ENCODE measurements at places on chromosomes 5 and 9.

DNA sequence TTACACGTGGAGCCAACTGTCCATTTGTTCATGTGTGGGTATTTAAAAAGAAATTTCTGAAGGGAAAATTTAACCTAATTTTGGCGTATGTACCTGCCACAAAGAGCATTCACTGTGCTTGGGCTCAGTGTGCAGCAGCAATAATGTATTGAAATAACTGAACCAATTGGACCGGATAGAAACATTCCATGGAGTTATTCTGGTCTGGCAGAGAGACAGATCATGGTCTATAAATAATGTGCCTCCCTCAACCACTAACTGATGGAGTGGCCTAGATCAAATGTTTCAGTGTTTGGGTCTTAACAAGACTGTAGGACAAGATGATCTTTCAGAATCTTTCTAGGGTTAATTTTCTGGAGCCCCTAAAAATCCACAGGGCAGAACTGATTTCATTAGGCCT is 469.7 kb downstream of the PRELID2 start:
- no peak for DNase-seq

GRCh38 chr5:6185574-6185973 is 192.8 kb downstream of the MED10 start:
- DNase-seq = no peak

- DNase-seq = no peak
Observed at GRCh38 chr9:90979138-90979551, 177.5 kb downstream of the SYK start.

DNA sequence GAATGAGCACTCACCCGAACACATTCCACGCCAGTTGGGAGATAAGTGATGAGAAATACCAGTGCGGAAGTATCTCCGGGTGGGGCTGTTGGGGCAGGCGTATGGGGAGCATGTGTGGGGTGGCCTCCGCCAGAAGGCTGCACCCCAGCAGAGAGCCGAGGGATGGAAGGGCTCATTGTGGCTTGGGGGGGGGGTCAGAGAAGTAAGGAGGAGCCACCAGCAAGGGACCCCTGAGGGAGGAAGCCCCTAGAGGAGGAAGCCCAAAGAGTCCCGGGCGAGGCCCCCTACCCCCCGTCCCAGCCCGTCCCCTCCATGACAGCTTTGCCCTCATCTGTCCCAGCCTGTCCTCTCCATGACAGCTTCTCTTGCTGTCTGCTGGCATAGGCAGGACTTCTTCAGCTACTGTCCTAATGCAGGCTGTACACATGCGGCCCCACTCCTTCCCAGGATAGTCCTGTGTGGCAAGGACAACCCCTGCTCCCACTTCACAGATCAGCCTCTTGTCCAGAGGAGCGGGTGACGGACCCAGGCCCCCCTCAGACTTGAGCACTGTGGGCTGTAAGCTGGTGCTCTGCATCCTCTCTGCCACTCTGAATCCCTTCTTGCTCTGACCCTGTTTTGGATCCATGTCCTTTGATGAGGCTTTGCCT is 239.6 kb downstream of the CACNA1B start:
- no peak for DNase-seq

DNA sequence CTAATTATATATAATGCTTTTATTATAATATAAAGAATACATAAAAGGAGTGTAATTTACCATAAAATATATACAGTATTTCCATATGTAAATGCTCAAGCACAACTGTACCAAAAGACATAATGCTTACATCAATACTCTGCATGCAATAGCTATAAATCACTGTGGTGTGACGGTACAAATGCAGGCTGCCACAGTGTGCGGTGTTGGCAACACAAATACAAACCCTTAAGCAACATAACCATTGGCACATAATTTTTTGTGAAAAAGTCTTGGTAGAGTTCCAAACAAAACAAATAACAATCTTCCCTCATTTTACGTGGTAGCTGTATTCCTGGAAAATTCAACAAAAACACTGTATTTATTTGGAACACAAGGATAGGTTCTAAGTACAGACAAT is 1.9 kb upstream of the SHISAL2B start:
- no peak for DNase-seq

- no peak for DNase-seq
Observed at GRCh38 chr9:26971721-26972120, 15.5 kb downstream of the IFT74 start.

DNA sequence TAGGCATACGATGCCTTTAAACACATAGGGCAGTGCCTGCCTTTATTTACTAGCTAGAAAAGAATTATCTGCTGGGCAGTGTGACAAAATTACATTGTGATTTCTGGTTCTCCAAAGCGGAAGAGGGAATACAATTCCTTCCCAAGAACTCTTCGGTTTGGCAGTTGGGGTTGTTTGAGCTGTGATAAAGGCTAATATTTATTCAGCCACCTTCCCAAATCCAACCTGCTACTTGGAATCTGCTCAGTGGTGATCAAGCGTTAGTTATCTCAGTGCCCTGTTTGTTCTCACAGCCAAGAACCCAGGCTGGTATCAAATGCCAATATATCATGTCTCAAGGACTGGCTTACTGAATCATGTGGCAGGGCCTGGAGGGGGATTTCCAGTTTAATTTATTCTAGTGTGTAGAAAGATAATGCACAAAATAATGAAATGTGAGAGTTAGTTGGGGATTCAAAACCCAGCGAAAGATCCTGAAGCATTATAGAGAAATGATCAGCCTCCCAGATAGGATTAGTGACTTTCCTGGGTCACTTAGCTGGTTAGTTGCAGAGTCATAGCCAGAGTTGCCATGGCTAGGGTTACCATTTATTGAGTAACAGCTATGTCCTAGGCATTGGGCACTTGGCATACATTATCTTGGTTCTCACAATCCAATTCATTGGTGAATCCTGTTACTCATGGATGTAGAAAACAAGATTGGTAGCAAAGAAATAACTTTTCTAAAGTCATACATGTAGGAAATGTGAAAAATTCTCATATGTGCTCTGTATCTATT is 457.0 kb upstream of the KLF4 start:
- DNase-seq = no peak

DNA sequence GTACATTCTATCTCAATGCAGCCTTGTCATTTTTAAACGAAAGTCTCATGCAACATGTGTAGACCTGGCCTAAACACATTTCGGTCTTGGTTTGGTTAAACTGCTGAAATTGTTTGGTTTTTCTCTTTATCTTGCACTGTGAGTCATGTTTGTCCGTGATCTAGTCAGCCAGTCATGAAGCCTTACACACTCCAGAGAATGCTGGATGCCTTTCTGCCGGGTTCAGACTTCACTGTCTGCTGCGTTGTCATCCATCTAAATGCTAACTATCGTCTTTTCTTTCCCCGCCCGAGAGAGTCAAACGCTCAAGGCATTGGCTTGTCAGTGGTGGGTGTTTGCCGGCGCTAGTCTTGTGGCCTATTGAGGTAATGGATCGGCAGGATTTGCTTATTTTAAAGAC is 1194.6 kb upstream of the WWC1 start:
- no peak for DNase-seq

GRCh38 chr5:20601678-20602100 is 613.7 kb upstream of the CDH18 start:
- no peak for DNase-seq

DNA sequence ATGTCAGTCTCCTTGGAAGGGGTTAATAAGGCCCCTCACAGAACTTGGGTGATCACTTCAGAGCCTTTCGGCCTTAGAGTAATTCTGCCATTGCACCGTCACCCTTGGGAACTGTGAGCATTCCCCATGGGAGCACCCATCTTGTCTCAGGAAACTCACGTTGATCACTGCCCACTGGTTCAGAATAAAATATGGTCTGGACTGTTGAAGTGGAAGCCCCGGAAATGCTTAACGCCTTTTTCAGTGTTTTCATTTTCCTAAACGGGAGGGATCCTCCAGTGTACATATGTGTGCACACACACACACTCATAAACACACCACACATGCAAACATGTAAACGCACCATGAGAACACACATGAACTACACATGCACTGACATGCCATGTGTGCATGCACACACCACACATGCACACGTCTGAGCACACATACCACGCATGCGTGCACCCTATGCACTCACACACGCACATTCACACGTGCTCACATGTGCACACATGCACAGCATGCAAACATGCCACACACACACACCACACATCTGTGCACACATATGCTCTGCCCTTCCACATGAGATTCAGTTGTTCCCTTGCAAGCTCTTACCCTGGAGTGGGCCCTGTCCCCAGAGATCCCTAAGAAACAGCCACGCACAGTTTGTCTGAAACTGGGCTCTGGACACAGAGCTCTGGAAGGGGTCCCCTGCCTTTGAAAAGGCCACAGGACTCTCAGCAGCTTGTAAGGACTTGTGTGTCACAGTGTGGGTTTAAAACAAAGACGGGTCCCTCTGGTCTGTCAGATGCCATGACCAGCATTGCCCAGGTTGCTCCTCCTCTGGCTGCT is 17.0 kb downstream of the MRPL36 start:
- no peak for DNase-seq

DNA sequence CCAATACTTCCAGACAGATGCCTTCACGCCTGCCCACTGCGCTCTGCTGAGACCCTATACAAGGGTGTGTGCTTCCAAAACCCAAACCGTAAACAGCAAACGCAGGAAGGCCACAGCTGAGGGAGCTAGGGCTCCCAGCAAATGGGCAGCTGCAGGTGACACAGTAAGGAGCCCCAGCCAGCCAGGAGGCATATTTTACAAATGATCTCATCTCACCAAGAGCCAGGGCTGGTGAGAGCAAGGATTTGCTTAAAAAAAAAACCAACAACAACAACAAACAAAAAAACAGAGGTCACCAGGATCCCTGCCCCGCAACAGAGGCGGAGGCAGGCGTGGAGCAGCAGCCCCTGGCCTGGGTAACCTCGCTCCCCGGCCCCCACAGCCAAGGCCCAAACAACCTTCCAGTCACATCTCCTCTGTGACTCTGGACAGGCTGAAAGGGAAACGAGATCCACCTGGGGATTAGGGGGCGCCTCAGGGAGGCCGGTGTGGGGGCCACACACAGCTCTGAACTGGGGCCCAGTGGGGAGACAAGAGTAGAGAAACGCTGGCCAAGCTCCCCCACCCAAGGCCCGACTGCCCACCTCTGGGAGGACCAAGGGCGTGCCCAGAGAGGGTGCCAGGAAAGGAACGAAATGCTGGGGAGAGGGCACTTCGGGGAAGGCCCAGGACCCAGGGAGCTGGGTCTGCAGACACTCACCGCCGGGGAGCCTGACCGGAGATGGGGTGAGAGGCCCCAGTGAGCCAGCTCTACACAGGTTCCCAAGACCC is 3.3 kb downstream of the NACC2 start:
- no peak for DNase-seq

Measured in COR-L47 (cell line).